ENCODE measurements at places on chromosomes 4 and X.
A peak's percentile ranks its signal among the peaks of the same experiment; 100 is the strongest.

DNA sequence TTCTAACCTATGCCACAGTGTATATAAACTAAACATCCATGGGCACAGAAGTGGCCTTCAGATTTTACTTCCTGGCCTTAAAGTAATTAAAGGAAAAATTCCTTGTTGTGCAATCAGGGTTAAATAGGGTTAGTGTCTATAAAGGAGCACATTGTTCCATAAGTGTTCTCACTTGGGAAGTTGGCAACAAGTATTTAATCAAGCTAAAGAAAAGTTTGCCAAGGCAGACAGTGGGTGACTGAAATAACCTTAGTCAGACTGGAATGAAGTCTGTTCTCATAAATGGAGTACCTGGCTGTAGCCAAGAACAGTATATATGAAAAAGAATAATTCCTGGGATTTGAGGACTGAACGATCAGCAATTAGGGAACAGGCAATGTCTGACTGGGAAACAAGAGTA lies 213.6 kb downstream of the HTR2C start:
- DNase-seq, result no peak

DNA sequence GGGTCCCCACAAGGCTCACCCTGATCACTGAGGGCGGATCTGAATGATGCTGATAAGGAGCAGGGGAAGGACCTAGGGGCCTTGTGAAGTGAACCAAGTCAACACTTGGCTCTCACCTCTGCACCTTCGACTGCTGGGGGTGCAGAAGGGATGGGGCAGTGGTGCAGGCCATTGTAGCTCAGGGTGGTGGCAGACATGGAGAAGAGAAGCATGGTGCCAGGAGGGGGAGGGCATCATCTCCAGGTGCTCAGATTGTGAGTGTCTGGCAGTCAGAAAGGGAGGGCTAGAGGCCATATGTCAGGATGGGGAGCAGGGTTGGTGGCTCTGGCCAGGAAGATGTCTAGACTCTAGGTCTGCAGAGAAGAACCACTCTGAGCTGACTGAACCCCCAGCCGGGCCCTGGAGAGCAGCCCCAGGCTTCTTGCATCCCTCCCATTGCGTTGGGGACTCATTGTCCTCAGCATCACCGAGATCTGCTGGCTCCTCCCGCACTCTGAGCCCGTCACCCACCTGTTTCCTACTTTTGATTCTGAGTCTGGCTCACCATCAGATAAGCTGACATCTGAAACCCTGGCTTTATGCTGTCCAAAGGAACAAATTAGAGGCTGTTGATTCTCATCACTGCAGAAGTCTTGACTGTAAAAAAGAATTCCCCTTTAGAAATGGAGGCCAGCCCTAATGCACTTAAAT lies 3.8 kb downstream of the APLN start:
- DNase-seq, result no peak

GRCh38 chrX:39681885-39682284 lies 415.9 kb downstream of the BCOR start:
- no peak for DNase-seq

- no peak for DNase-seq
Measured at GRCh38 chrX:68929332-68930150, 100.7 kb downstream of the EFNB1 start.

GRCh38 chrX:54452920-54453319 lies 12.7 kb downstream of the TSR2 start:
- peak; percentile 38 for DNase-seq

DNA sequence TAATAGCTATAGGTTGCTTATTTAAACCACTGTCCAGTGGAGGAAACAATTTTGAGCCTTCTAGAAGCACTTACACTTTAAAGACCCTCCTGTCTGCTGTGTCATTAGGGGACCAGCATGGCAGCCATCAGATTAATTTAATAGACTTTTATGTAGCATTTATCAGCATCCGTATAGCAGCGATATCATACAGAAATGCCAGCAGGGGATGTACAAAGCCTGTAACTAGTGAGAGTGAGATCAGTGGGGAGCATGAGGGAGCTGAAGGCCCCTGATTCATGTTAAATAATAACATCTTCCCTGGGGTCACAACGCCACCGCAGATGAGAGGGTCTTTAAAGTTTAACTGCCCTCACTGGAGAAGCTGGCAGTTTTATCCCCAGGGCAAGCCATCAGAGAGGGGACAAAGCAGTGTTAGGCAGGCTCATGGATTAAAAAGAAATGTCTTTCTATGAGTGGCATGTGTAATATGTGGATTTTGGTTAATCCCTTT lies 144.7 kb downstream of the PDGFRA start:
- no peak for DNase-seq

- DNase-seq, result no peak
Measured at GRCh38 chrX:75132672-75133071, 23.4 kb downstream of the ABCB7 start.

- no peak for DNase-seq
Measured at GRCh38 chr4:4754641-4755040, 104.8 kb upstream of the MSX1 start.

DNA sequence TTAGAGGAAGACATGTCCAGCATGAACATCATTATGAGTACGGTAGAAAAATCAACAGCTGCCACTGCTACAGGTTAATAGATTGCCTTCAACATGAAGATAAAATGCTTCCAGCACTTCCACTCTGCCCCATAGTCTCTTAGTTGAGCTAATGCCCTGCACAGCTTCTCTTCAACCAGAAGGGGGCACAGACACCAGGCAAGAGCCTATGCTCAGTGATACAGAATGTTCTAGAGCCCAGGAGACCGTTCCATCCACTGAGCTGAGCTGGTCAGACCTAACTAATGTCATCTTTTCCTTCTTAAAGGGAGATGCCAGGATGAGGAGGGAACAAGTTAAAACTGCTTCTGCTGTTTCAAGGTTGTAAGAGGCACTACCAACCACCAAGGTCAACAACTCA lies 42.2 kb downstream of the SMIM10L2A start:
- DNase-seq, result no peak

DNA sequence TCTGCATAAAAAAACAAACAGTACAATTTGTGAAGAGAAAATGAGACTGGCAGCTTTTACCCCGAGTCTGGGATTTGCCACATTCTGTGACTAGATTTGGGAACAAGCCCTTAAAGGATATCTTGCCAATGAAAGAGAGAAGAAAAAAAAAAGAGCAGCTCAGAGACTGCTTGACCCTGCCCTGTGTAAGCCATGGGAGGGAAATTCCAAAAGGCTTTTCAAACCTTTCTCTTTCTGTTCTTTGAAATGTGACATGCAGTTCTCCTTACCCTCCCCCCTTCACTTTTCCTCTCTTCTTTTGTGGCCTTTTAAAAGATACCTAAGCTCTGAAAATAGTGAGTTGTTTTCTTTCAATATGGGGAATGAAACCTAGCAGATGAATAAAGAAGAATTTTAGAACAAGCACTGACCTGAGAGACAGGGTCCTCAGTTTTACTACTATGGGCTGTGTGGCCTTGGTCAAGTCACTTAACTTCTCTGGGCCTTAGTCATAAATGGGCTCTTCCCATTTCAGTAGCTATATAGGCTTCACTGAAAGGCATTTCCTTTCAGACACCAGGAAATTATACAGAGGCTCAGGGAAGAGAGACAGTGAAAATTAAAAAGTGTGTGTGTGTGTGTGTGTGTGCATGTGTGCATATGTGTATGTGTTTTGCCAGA lies 5.1 kb downstream of the CCDC160 start:
- DNase-seq, result no peak

DNA sequence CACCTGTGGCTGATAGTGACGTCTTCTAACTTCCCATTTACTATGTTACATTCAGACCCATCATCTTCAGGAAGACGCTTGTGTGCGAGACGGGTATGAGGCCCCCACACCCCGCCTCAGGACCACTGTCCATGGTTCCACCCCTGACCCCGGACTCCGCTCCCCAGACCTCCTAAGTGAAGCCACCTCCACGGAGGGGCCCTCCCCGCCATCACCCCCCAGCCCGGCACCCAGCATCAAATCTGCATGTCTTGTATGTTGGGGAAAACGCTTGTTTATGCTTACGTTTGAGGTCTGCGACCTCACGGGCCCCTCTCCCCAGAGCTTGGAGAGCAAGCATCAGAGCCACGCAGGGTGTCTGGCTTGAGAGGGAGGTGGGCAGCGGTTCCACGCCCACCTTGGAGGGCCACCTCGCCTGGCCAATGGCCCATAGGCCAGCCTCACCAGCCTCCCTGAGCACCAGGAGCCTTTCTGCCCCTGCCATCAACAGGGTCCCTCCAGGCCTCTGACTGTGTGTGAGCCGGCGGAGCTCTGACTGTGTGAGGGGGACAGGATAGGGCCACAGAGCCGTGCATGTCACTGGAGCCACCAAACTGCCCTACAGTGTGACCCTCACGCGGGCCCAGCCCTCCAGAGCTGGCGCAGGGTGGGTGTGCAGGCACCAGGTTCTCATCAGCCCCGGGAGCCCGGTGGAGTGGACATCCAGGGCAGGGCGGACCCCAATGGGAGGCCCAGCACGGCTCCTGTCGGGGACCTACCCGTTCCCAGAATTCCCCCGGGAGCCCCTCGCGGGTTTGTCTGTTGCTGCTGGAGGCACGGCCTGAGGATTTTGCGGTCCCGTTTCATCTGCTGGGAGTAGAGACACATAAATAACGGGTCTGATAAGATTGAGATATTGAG lies 88.4 kb upstream of the NKX1-1 start:
- DNase-seq, result no peak

DNA sequence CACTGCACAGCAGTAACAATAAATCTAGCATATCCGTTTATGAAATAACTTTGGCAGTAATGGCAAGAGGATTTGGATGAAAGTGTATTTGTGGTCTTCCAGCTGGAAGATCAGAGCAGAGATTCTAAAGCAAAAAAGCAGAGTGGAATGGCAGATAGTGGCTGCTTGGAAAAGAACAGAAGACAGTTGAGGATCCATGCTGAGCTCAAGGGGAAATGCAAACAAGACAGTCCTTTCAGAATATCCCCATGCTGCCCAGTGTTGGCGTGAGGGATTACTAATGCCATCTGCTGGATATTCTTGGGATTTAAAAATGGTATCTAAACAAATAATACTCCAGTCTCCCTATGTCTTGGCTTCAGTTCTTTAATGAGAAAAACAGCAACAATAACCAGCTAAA lies 629.1 kb upstream of the ATOH1 start:
- DNase-seq, result peak; percentile 73

GRCh38 chrX:51614353-51615012 lies 4.2 kb downstream of the CENPVL3 start:
- peak; percentile 61 for DNase-seq

- no peak for DNase-seq
Measured at GRCh38 chrX:10854594-10854993, 234.2 kb upstream of the MID1 start.

GRCh38 chr4:89164400-89164799 lies 53.1 kb downstream of the TIGD2 start:
- no peak for DNase-seq

DNA sequence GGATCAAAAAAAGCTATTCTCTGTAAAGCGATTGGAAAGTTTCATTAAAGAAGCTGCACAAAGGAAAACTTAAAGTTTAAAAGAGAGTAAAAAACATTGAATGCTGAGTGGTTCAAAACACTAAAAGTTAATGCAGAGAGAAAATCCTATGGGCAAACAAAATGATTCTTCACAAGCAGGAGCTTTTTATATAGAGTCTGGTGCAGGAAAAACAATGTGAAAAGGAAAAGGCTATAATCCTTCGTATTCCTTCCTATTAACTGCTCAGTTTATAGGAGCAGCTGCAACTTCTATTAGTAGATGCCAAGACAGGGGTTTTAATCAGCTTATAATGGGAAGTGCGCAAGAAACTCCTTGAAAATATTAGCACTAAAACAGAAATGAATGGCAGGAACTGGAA lies 100.7 kb downstream of the PDGFC start:
- no peak for DNase-seq

GRCh38 chr4:16745009-16745635 lies 153.3 kb downstream of the LDB2 start:
- DNase-seq, result no peak

DNA sequence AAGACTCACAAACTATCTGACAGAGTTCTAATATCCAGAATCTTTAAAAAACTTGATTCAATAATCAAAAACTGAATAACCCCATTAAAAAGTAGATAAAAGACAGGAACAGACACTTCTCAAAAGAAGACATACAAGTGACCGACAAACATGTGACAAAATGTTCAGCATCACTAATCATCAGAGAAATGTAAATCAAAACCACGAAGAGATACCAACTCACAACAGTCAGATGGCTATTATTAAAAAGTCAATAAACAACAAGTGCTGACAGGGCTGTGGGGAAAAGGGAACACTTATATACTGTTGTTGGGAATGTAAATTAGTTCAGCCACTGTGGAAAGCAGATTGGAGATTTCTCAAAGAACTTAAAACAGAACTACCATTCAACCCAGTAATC lies 138.1 kb upstream of the RASGEF1B start:
- DNase-seq, result no peak

DNA sequence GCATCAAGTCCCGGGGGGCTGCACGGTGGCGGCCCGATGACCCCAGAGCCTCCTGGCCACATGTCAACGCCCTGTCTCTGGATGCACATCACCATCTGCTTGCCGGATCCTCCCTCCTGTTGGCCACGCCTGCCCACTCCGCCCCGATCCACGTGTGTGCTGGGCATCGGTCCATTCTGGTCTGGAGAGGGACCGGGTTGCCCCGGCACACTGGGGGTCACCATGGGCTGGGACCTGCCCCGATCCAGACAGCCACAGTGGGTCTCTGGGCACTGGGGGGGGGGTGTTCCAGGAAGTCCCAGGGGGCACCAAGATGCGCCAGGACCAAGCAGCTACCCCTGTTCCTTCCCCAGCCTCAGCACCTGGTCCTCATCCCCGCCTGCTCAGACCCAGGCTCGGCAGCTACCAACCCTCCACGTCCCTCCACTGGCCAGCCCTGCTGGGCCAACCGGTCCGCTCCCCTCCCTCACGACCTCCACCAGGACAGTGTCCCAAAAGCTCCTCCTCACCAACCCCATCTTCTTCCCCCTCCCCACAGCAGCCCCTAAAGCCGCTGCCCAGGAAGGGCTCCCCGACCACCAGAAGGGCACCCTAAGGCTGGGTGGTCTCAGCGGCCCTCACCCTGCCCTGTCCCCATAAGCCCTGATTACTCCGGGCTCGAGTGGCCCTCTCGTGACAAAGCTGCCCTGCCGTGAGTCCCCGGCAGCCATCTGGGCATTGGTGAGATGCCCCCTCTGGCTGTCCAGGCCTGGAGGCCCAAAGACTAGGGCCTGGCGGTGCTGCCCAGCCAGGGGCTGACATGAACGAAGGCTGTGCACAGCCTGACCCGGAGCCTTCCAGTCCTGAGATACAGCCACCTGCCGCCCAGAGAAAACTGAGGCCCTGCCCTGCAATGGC lies 4.6 kb downstream of the CTBP1 start:
- no peak for DNase-seq

GRCh38 chr4:57064811-57065711 lies 45.1 kb downstream of the IGFBP7 start:
- no peak for DNase-seq

All from eye (tissue), 1 donor.